Mesangial cell (primary cell): ENCODE measurements at places on chromosomes 3 and 15. TPM values are rescaled to one million over a fixed set of nuclear protein-coding genes. Genes with fewer than 3 reads are reported as not detected.

The KCNAB1 gene
- 0.16 TPM in 1 of 2 replicates, not detected in the other for total RNA-seq

The TMC3 gene
- total RNA-seq = not detected in 2 replicates

The LYZL4 gene
- total RNA-seq = not detected in 2 replicates

The MYO5A gene
- total RNA-seq = 14.7 and 16.5 TPM in 2 replicates

The GOLGA6L7 gene
- total RNA-seq = not detected in 2 replicates

The CD276 gene
- 202 and 236 TPM in 2 replicates for total RNA-seq

The PLCH1 gene
- total RNA-seq = 1.0 and 1.6 TPM in 2 replicates
